ENCODE measurements at places on chromosomes 12 and 14.

GRCh38 chr14:75986439-75986765 lies 839 bp downstream of the IFT43 start:
- DNase-seq = no peak

GRCh38 chr12:88570103-88570502 lies 10.2 kb downstream of the KITLG start:
- DNase-seq = no peak

GRCh38 chr12:25768151-25768550 lies 190.3 kb upstream of the RASSF8 start:
- DNase-seq = no peak

DNA sequence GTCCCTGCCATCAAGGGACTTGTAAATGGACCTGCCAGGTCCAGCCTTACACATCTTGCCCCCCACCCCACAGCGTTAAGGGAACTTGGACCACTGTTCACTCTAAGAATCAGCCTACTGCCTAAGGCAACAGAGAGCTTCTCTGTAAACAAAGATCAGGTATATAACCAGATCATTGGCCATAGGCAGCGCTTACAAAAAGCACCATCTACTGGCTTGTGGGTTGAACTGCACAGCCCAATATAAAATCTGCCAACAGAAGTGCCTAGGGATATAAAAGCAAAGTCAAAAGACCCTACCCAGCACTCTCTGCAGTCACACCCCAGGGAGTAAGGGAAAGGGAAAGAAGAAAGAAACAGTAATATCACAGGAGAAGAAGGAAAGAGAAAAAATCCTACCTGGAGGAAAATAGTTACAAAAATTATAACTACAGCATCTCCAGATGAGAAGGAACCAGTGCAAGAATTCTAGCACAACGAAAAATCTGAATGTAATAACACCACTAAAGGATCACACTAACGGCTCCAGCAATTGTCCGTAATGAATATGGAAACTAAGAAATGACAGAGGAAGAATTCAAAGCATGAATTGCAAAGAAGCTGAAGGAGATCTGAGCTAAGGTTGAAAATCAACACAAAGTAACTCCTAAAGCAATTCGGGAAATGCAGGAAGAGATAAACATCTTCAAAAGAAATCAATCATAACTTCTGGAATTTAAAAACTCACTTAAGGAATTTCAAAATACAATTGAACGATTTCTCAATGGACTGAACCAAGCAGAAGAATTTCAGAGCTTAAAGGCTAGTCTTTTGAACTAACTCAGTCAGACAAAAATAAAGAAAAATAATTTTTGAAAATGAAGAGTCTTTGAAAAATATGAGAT lies 95.2 kb upstream of the PCED1B start:
- peak; percentile 51 for DNase-seq

- no peak for DNase-seq
Measured at GRCh38 chr14:92635031-92635430, 113.4 kb downstream of the LGMN start.

All from suppressor macrophage (primary cell).